ENCODE measurements at places on chromosomes 3 and 15.

GRCh38 chr3:69687641-69688040, 51.6 kb upstream of the MITF start:
- DNase-seq, result no peak

- no peak for DNase-seq
These were observed 6.1 kb downstream of the PLCB2 start for GRCh38 chr15:40301467-40302179.

GRCh38 chr3:159146392-159146791, 344.5 kb downstream of the MFSD1 start:
- no peak for DNase-seq

DNA sequence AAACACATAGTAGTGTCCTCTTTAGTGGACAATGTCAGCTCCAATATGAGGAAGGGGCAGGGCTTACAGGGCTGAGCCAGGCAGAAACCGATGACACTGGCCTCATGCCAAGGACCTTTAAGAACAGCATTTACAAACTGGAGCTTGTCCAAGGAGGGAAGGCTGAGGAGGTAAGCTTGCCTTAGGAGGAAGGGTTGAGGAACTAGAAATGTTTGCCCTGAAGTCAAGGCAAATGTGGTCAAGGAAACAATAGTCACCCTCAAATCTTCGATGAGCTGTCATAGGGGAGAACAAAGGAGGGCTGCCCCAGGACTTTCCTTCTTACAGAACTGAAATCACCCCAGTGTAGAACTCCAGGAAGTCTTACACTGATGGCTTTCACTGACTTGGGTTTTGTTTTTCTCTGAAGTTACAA, 136.4 kb downstream of the LIPC start:
- peak; percentile 3 for DNase-seq

DNA sequence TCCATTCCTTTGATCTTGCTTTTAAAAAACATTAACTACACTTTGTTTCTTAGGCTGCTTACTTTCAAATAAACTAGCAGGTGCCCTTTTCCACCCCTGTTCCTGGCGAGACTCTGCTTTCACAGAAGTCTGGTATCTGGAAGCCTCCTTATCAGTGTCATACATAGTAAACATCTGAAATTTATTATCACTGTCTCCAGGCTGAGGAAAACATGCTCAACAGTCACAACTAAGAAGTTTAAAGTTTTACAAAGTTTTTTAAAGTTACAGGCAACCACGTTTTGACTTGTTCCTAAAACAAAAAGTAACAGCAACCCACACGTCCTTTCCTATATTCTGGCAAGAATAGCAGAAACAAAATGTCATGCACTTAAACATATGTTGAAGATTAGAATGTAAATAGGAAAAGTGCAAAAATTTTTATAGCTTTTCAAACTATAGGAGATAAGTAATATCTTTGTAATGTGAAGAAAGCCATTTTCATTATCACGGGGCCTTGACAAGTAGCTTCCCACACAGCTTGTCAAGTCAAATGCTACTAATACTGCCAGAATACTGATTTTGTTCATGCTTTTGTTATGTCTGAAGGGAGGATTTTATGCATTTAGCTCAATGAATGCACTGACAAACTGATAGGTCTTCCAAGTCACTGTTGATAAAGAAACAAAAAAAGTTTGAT, 275.2 kb upstream of the KCNMB2 start:
- DNase-seq, result no peak

GRCh38 chr3:174640932-174641331, 218.2 kb upstream of the NAALADL2 start:
- DNase-seq, result no peak

DNA sequence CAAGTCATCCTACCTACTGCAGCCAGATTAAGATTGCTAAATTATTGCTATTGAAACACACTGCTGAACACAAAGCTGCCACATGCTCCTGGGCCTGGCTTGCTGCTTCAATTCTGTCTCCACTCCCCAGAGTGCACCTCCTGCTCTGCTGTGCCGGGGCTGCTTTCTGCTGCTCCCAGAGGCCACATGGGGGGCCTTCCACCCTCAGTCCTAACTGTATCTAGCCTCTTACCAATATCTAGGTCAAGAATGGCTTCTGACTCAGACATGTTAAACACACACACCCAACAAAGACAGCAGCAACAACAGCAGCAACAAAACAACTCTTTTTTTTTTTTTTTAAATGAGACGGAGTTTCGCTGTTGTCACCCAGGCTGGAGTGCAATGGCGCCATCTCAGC, 33.0 kb downstream of the MYZAP start:
- no peak for DNase-seq

GRCh38 chr3:180961552-180961951, 28.0 kb downstream of the DNAJC19 start:
- no peak for DNase-seq
